ENCODE measurements at places on chromosomes 7 and 10.

DNA sequence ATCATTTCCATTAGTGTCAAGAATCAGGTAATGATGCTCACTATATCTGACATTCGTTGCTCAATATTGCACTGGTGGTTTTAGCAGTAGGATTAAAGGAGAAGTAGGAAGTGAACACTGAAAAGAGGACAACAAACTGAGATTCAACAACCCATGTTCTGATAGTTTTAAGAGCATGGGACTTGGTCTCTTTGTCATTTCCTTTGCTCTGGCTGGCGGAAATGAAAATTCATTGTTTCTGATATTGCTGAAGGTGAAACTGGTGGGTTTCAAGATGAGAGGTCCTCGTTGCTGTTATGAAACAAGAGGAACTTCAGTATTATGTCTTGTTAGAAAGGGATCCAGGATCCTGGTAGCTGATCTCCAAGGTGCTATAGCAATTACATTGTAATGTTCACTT is 129.0 kb downstream of the DNAH11 start:
- DNase-seq = no peak

DNA sequence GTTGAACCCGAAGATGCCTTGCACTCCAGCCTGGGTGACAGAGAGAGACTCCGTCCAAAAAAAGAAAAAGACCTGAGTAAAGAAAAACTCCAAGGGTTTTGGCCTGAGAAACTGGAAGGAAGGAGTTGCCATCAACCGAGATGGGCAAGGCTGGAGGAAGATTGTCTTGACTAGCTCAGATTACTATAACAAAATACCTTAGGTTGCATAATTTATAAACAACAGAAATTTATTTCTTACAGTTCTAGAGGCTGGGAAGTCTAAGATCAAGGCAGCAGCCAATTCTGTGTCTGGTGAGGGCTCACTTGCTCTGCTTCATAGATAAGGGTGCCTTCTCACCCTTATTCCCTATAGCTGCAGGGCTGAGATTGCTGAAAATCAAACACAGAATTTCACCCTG is 91.2 kb downstream of the CUL2 start:
- no peak for DNase-seq

GRCh38 chr10:78645169-78645686 is 423.5 kb upstream of the ZMIZ1 start:
- DNase-seq = no peak

GRCh38 chr10:71554671-71555070 is 158.0 kb downstream of the CDH23 start:
- DNase-seq = no peak

DNA sequence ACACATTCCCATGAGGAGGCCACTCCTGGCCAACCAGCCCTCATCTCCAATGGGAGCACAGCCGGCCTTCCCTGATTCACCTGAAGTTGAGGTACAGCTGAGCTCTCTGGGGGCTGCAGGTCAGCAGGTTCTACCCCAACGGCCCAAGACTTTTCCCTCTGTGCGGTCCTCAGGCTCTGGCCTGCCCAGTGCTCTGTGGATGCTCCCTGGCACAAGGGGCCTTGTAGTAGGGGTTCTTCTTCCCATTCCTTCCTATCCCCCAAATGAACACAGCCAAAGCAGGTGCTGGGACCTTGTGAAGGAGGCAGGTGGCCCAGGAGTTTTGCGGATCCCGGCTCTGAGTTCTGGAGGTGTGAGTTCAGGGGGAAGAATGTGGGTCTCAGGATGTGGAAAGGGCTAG is 72.2 kb downstream of the PLXNA4 start:
- DNase-seq = no peak

DNA sequence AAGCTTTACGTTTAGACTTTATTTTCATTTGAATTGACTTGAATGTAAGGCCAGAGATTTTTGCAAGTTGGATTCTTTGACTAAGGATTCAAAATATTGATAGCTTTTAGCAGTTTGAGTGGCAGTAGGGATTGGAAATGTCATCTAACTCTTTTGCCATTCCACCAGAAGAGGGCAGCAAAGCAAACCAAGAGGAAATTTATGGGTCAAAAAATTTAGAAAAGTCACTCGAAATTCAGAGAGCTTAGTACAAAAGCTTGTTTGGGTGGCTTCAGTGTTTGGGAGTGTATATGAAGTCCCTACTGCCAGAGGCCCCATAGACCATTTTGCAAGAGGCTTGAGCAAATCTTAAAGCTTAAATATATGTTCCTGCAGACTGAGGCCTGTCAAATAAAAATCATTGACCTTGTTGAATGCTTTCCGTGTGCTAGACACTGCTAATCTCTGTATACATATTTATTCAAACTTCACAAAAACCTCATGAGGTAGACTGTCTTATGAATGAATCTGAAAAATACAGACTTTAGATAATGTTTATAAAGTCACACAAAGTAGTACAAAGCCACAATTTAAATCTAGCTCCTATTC is 44.6 kb upstream of the RSBN1L start:
- peak; percentile 28 for DNase-seq

DNA sequence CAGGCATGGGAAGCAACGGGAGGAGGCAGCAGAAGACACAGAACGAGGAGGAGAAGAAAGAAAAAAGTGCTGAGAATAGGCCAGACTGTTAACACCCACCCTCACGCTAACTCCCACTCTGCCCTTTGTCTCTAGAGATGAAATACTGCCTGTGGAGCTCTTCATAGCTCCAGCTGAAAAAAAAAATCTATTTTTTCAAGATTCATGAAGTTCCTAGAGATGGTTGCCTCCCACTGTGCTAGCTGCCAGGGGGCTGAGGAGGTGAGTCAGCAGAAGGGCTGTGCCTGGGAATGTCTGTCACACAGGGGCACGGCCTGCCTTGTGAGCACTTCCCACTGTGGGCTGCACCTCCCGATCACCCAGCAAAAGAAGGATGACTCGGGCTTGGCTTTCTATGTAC is 144.5 kb downstream of the RNF216 start:
- peak; percentile 80 for DNase-seq

DNA sequence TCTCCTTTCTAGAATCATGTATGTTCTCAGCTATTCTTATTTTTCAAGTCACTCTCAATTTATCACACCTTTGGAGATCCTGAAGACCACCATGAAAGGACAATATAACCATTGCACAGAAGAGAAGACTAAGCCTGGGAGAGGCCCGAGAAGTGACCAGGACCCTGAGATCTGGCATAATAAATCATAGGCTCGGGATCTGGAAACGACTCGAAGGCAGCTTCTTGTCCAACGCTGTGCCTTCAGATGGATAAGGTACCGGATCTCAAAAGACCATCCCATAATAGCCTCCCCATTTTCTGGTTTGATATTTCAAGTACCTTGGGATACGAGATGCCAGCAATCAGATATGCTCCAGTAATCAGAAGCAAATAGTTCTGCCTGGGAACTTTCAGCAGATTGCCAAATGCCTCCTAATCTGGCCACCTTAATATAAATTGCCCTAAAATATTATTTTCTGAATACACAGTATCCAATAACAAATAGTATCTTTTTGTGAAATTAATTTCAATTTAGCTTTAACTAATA is 179.2 kb upstream of the ZMIZ1 start:
- no peak for DNase-seq

DNA sequence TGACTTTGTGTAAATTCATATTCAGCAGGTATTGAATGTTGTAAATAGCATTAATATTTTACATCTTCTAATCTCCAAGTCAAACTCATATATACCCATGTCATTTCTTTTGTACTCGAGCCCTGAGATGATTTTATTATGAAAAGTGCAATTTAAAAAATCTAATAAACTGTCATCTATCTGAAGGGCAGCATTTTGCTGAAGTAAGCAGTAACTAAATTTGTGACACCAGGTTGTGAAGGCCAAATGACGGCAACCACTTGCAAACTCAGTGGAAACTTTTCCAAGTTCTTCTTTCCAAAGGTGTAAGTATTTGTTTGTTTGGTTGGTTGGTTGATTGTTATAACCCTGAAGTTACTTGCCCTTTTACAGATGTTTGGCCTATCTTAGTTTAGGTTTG is 188.3 kb downstream of the GPR37 start:
- no peak for DNase-seq

DNA sequence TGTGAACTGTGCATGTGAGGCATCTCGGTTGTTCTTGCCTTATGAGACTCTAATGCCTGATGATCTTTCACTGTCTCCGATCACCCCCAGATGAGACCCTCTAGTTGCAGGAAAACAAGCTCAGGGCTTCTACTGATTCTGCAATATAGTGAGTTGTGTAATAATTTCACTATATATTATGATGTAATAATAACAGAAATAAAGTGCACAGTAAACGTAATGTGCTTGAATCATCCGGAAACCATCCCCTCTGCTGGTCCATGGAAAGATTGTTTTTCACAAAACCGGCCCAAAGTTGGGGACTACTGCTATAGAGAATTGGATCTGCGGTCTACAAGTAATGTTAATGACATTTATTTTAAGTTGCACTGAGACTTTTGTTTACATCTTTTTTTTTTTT is 126.7 kb downstream of the TPST1 start:
- no peak for DNase-seq
